Lung (tissue), 17 donors: ENCODE measurements at places on chromosomes 1 and 21. TPM values are rescaled to one million over a fixed set of nuclear protein-coding genes. Genes with fewer than 3 reads are reported as not detected.

SPRR2G gene
- polyA plus RNA-seq, result not detected

GRCh38 chr21:17819877-17820229, 697 bp upstream of the C21orf91 start:
- DNase-seq, result no peak

OVAAL gene
- not detected for polyA plus RNA-seq

DNA sequence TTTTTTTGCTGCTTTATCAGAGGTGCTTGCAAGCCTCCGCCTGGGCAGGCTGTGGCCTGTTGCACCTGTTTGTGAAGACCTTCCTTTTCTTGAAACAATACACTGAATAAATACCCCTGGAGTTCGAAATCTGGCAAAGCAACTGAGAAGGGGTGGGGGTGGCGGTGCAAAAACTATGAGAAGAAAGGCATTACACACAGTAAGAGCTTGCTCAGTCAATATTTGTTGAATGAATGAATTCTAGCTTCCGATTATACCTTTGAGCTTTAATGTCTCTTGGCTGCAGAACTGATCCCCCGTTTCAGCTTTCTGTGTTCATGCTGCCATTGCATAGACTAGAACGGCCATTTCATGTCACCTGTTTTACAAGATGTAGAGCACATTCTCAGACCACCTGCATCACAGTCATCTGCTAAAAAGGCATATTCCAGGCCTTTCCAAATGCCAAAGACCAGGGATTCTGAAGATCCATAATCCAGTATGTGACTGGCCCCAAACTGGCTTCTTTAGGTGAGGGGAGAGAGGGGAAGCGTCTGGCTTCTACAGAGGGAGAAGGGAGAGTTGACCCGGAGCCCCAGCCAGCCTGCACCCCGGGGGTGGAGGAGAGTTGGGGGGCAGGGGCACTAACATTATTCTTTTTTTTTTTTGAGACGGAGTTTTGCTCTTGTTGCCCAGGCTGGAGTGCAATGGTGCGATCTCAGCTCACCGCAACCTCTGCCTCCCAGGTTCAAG, 111.5 kb downstream of the ETS2 start:
- DNase-seq, result peak; percentile 63

DNA sequence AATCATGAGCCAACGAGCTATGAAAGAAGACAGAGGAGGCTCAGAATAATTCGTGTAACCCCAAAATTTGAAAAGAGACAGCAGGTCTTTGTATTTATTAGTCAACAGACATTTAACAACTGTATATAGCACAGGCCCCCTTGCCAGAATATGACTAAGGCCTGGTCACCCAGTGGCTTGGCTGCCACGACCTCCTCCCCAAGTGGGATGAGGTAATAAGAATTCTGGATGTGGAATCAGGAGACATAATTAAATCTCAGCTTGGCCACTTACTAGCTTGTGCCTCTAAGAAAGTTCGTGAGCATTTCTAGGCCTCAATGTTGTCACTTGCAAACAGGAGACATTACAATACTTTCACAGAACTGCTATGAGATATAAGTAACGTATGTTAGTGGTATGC, 134.2 kb upstream of the TNFSF4 start:
- no peak for DNase-seq

GRCh38 chr21:38404177-38404576, 94.1 kb downstream of the ERG start:
- no peak for DNase-seq

CYYR1 gene
- polyA plus RNA-seq, result 11.7 TPM

- DNase-seq, result no peak
These were observed 285.4 kb downstream of the SMYD3 start for GRCh38 chr1:246221485-246222255.

GRCh38 chr1:221794079-221794670, 52.3 kb upstream of the DUSP10 start:
- peak; percentile 58 for DNase-seq

KRTAP13-3 gene
- polyA plus RNA-seq, result not detected

- no peak for DNase-seq
These were observed 30.2 kb downstream of the AGPAT3 start for GRCh38 chr21:43895196-43895595.

DNA sequence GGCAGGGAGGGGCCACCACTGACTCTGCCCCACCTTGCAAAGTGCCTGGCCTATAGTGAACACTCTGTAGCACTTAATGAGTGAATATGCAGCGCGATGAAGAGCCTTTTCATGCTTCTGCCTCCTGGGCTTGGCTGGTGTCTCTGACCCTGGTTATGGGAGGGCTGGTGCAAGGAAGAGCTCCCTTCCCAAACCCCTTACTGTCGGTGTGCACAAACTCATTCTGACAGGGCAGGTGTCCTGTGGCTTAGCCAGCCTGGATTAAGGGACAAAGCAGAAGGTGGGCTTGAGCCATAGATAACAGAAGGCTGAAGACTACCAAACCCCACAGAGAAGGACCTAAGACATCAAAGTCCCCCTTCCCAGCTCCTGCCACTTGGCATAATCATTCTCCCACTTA, 2.0 kb upstream of the NCMAP start:
- DNase-seq, result no peak

GRCh38 chr1:55235722-55236121, 20.6 kb upstream of the USP24 start:
- DNase-seq, result peak; percentile 40

DNA sequence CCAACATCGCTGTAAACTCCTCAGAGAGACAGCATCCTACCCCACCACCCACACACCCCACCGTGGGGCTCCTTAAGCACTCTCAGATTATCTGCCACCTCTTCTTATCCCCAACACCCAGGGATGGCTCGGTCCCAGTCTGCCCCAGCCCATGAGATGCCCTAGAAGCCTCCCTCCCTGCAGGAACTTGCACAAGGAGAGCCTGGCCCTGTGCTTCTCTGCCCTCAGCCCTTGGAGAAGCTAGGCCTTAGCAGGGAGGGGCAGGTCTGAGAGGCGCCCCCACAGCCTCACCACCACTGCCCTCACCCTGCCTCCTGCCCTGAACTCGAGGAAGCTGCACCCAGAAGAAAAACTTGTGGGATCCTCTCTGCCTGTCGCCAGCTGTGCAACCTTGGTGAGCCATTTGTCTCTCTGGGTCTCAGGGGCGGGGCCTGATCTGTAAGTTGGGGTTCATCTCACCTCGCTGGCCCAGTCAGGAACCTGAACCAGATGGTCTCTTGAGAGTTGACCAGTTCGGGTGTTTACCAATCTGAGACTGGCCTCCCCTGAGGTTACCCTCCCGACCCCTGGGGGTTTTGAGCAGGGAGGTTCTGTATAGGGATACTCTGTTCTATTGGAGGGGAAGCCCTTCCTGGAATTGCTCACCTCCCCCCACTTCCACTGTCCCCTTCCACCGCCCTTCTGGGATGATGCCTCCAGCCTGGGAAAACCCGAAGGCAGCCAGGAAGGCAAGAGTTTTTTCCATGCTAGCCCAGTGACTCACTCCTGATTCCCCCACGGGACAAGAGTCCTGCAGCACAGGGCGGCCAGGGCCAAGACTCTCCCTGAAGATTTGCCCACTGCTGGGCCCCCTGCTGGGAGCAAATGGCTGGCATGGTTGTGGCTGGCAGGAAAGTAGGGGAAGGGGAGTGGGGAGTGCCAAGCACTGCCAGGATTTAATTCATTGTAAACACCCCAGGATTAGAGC, at the start of gene S100A3:
TSS of gene S100A3 (minus strand) at position 537 of the 967 bp plus-strand sequence. CDS start 773 bp downstream, outside the sequence.
- DNase-seq, result no peak

DNA sequence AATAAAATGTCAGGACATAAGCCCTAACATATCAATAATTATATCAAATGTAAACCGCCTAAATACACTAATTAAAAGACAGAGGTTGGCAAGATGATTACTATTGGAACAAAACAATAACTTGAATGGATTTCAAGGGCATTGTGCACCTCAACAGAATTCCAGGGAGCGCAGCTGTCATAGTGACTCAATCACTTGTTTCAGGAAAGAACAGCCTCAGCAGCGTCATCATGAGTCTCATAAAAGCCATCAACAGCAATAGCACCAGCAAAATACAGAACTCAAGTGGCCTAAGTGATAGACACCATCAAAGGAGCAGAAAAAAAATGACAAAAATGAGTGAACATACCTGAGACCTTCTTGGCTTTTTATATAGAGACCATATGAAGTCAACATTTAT, 632.7 kb upstream of the NR5A2 start:
- DNase-seq, result no peak

GRCh38 chr1:63937461-63938022, 163.7 kb downstream of the ROR1 start:
- no peak for DNase-seq
